ENCODE measurements at places on chromosomes 5 and 9.

- no peak for DNase-seq
Measured at GRCh38 chr9:127567035-127567729, 44.9 kb upstream of the STXBP1 start.

GRCh38 chr9:135504262-135505243 is 4.1 kb downstream of the MRPS2 start:
- peak; percentile 93 for DNase-seq

GRCh38 chr5:179862891-179863290 is 4.3 kb upstream of the MRNIP start:
- no peak for DNase-seq

- DNase-seq, result peak; percentile 92
Measured at GRCh38 chr9:105694848-105695581, 674 bp downstream of the TMEM38B start.

Data from posterior cingulate gyrus (tissue), 11 donors.